ENCODE measurements at places on chromosomes 5 and 9.

- DNase-seq: peak; percentile 84
Measured at GRCh38 chr9:96646081-96646991, 8.8 kb downstream of the PRXL2C start.

DNA sequence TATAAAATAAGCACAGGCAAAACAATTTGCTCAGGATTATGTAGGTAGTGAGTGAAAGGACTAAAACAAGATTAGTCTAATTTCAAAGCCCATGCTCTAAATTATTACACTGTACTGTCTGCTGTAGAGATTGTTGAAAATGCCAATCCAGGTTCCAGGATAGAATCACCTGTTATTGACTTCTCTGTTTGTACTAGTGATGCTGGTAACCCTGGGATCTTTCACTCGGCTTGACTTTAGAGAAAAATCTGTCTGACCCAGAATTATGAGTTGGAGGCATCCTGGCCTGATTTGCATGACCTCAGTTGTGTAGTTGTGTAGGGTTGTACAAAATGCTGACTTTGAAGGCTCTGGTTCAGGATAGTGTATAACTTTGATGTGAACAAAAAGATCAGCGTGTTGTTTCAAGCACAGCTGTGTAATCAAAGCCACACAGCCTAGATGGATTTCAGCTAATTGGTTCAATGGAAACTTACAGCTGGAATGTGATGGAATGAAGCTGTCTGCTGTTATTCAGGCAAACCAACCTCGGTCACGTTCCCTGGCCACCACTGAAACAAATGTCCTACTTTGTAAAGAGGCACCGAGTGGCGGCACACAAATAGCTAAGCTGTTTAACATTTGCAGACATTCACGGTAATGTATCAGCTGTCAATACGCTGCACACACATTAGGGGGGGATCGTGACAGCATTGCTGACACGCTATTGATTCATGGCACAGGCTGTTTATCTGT lies 340.3 kb downstream of the KCTD16 start:
- DNase-seq: no peak

- no peak for DNase-seq
Measured at GRCh38 chr5:128084228-128085167, 932 bp downstream of the SLC12A2 start.

DNA sequence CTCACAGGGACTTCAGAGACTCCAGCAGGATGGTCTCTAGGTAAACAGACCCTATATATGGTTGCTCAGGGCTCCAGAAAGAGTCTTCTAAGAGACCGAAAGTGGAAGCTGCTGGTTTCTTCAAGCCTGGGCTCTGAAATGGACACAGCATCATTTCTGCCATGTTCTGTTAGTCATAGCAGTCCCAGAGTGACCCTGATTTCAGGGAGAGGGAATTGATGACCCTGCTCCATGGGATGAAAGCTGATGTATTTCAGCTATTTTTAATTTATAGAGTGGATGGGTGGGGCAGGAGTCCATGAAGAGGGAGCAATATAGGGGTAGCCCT lies 135.3 kb downstream of the FBXL7 start:
- no peak for DNase-seq
